ENCODE measurements at places on chromosomes 7 and 10.

GRCh38 chr7:20075992-20076820 is 141.0 kb downstream of the MACC1 start:
- DNase-seq, result no peak

GRCh38 chr10:25159591-25159990 is 15.2 kb upstream of the GPR158 start:
- no peak for DNase-seq

- DNase-seq, result no peak
Observed at GRCh38 chr7:138958391-138958956, 22.7 kb downstream of the KIAA1549 start.

- DNase-seq, result no peak
Observed at GRCh38 chr10:3330663-3331062, 158.1 kb upstream of the PITRM1 start.

DNA sequence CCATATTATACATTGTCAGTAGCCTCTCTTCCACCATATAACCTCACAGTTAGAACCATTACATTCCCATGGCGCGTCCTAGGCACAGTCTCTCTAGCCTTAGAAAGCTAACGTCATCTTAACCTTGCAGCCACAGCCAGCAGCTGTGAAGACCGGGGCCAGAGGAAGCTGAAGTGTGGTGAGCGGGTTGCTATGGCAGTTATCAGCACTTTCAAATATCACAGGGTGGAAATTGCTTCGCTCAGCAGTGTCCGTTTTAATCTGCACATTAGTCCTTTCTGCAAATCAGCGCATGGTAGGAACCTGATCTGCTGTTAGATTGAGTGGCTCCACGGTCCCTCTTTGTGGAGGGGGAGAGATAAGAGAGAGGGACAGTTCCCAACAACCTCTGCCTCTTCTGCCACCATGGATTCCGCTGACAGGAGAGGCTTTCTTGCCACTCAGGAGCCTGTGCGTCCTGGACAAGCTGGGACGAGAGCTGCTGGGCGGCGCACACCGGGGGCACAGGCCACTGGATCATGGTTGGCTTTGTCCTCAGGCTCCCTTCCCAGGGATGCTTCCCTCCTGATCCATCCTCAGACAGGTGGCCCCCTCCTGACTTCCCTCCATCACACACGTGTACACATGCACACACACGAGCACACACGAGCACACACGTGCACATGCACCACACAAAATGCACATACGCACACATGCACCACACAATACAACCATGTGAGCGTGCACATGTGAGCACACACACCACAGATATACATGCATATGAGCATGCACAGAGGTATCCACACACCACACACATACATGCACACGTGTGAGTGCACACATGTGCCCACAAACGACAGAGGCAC is 93.8 kb downstream of the WDR37 start:
- peak; percentile 9 for DNase-seq

All from stimulated activated CD8-positive, alpha-beta memory T cell treated with anti-CD3 and anti-CD28 coated beads, Interleukin-2, amount 100 ng/mL, for 1 hour (primary cell).